WERI-Rb-1 (cell line): ENCODE measurements at places on chromosomes 5 and 9.

- DNase-seq = no peak
Observed at GRCh38 chr5:33059081-33059480, 348.0 kb downstream of the NPR3 start.

- no peak for DNase-seq
Observed at GRCh38 chr9:82110881-82111280, 122.3 kb downstream of the SPATA31D1 start.

GRCh38 chr9:69743930-69744329 is 15.9 kb downstream of the PTAR1 start:
- DNase-seq = no peak

- no peak for DNase-seq
Observed at GRCh38 chr9:99299211-99300102, 77.4 kb downstream of the SEC61B start.

DNA sequence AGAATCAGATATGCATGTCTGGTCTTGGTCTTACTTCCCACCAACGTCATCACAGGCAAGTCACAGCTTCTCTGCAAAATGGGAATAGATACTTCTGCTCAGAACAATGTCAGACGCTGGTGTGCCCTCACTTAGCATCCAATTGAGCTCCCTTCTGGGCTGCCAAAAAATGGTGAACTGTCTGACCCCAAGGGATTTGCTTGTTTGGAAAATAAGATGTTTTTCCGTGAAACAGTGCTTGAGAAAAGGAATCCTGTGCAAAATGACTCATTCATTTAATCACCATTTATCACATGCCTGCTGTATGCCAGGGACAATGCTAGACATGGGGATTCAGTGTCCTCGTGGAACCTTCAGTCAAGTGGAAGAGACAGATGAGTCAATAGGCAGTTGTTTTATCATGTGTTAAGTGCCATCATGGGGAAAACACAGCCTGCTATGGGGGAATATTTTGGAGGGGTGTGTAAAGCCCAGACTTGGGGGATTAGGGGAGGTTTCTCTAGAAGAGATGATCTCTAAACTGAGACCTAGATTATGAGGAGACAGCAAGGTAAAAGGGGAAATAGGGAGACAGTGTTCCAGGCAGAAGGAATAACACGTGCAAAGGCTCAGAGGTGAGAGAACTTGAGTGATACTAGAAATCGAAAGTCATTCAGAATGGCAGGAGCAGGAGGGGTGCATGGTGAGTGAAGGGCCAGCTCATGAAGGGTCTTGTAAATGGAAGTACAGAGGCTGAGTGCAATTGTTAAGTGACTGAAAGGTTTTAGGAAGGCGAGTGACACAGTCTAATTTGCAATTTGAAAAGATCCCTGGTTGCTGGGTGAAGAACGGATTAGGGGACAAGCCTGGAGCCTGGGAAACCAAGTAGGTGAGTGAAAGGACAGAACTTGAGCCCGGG is 3.9 kb downstream of the NIPAL4 start:
- DNase-seq = no peak

- DNase-seq = no peak
Observed at GRCh38 chr5:101585366-101585765, 682.3 kb upstream of the ST8SIA4 start.

DNA sequence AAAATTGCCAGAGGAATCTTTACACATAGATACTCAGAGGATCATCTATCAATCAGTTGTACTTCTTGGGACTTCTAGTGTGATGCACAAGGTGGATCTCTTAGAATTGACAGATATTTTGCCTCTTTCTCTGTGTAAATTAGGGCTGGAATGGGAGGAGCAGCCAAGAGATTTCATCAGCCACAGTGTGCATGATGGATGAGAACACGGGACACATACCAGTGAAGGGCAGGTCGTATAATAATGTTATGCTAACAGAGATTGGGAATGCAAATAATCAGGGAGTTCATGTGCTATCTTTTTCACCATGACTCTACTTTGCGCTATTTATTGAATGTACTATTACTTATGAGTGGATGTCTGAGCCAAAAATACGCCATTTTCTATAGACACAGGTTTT is 43.3 kb upstream of the ISOC1 start:
- no peak for DNase-seq

GRCh38 chr5:160643616-160644240 is 208.3 kb downstream of the ATP10B start:
- DNase-seq = no peak

DNA sequence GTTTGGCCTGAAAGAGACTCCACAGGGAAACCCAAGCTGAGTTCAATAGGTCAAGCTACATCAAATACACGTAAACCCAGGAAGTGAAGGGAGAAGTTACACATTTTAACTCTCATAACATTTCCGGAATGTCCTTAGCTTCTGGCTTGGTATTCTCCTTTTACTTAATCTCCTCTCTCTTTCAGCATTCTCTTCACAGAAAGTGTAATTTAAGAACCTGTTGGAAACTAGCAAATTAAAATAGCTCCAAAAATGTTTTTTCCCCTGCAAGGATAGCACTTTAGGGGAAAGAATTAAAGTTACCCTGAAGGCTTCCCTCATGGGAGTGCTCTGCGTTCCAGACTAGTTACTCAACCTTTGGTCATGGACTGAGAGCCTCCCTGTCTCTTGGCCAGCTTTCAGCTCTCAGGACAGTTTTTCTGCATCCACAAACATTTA is 292.7 kb upstream of the TARS1 start:
- no peak for DNase-seq

DNA sequence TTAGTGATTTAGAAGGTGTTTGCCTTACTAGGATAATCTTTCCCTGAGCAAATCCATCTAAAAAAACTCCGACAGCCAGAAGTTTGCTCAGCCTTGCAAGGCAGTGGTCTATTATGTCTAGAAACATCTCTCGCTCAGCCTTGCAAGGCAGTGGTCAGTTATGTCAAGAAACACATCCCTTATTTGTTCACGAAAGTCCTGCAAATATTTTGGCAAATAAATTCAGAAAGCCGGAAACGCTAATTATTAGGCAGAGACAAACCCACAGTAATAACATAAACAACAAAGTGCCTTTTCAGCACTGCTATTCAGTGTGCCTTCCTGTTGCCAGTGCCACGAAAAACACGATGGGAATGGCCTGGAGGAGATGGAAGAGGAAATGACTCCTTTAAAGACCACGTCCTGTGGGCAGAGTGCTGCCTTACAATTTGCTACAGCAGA is 184.5 kb downstream of the GNAQ start:
- no peak for DNase-seq

DNA sequence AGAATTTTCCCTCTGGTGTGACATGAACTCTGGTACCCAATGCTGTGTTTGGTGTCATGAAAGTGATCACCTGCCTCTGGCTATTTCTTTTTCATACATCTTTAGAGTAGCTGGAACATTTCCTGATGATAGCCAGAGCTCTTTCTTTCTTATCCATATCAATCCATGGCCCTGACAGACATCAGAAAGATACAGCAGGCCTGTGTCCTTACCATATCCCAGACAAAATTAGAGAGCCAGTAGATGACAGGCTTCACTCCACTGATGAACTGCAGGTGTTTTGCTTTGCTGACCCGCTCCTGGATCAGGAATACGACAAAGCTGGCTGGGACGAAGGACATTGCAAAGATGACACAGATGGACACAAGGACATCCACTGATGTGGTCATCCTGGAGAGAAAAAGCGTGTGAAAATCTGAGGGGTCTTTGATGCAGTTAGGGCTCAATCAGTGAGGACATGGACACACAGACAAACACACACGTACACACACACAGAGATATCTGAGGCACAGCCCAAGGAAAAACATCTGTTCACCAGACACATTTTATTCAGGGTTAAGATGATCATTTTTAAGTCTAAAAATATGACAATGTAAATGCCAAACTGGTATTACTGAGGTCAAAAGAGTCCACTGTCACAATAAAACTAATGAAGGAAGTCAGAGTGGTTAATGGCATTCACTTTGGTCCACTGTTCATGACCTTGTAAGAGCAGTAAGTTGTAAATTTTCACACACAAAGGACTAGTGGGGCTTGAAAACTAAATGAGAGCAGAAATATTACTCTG is 34.5 kb downstream of the NIPSNAP3B start:
- no peak for DNase-seq

DNA sequence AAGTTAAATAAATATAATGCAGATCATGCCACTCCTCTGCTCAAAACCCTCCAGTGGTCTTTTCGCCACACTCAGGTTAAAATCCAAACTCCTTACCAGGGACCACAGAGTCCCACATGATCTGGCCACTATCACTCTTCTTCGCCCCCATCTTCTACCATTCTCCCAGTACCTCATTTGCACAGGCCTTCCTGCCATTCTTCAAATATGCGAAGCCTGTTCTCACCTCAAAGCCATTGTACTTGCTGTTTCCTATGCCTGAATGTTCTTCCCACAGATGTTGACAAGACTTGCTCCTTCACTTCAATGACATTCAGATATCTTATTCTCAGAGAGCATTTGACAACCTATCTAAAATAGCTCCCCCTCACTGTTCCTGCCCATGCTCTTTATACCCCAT is 10.9 kb downstream of the TEX10 start:
- no peak for DNase-seq

DNA sequence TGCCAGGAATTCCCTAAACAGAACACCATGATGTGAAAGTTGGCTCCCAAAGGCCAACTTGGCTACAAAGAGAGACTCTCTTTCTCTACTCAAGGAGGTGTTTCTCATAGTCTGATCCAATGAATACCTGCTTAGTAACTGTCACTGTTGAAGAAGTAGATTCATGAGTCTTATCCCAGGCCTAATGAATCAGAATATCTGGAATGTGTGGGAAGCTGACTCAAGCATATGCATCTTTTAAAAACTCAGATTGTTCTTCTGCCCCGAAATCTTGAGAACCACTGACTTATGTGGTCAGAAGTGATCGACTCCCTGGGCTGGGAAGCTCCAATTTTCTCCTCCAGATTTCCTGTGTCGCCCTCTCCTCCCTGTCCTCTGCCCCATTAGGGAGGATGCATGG is 345.6 kb downstream of the PLK2 start:
- no peak for DNase-seq

DNA sequence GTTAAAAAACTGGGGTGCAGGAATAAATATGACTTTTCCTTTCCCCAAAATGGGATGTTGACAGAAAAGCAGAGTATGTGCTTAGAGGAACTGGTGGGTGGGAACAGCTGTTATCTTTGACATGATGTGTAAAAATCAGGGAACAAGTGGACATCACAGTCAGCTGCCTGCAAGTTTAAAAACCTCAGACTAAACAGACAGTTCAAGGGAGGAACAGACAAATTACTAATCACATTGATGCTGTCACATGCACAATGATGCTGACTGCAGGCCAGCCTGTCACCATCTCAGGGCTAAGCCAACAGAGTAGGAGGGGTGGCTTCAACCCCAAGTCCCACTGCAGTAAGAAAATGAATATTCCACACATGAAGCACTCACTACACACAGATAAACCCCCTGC is 38.2 kb upstream of the UBAP2 start:
- DNase-seq = no peak

- no peak for DNase-seq
Observed at GRCh38 chr9:22098643-22099332, 89.7 kb upstream of the CDKN2B start.

- no peak for DNase-seq
Observed at GRCh38 chr5:9499498-9499876, 46.4 kb downstream of the SEMA5A start.
